ENCODE measurements at places on chromosomes 5 and 9.
A peak's percentile ranks its signal among the peaks of the same experiment; 100 is the strongest.

- DNase-seq, result no peak
- H3K4me1 ChIP-seq, result no peaks in the 10 kb centered on the region
- no peak overlapping the region for H3K27ac ChIP-seq
These were observed 181.0 kb upstream of the GHR start for GRCh38 chr5:42242210-42242609.

GRCh38 chr9:70668751-70669150 is 254.3 kb upstream of the KLF9 start:
- H3K4me3 ChIP-seq, result no peak overlapping the region
- no peaks in the 10 kb centered on the region for H3K36me3 ChIP-seq
- no peak for DNase-seq

DNA sequence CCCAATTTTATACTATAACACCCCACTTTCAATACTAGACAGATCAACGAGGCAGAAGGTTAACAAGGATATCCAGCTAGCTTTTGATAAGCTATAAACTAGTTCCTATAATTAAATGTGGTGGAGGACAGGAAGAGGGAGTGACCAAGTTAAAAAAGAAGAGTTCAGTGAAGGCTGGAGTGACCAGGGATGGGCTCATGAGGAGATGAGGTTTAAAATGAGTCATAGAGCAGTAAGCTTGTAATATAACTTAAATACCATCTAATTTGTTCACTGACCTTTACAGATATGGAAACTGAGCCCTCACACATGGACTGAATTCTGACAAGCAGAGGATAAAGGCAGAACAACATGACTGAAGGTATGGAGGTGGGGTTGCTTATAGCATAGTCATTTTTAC is 284.5 kb downstream of the SPATA31D1 start:
- H3K36me3 ChIP-seq, result no peaks in the 10 kb centered on the region
- H3K4me1 ChIP-seq, result peaks cover 5% of the 10 kb centered on the region
- H3K27me3 ChIP-seq, result no peaks in the 10 kb centered on the region

DNA sequence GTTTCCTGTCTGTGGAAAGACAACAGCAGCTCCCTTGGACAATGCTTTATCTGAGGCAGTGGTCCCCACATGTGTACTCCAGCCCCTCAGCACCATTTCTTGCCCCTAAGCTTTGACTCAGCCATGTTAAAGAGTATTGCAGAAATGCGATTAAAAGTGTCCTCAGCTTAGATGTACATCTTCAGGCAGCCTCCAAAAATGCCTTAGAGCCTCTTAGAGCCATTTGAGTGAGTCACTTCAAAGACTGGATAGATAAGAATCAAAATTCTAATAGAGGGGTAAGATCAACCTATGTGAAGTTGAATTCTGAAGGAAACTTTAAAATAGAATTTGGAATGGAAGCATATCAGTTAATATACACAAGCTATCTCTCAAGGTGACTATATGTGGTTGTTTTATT is 296.3 kb downstream of the ADAMTS6 start:
- DNase-seq, result no peak
- no peaks in the 10 kb centered on the region for H3K4me1 ChIP-seq
- H3K27ac ChIP-seq, result no peak overlapping the region
- no peak overlapping the region for H3K4me3 ChIP-seq
- H3K36me3 ChIP-seq, result peaks cover 6% of the 10 kb centered on the region
- H3K27me3 ChIP-seq, result no peaks in the 10 kb centered on the region

DNA sequence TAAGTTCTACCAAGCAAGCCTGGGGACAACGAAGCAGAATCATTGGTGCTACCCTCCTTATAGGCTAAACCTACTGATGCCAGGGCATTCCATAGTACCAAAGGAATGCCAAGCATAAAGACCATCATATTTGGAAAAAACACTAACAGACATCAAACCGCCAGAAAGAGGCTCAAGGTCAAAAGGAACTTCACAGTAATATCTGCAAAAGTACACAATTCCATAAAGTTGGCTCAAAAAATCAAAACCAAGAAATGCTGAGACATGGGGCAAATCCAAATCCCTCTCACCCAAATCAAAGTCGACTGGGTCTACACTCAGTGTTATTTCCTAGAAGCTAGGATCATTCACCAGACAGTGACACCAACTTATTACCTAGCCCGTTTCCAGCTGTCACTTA is 3.4 kb downstream of the VCP start:
- peaks cover 29% of the 10 kb centered on the region for H3K4me1 ChIP-seq
- H3K27me3 ChIP-seq, result no peaks in the 10 kb centered on the region
- H3K4me3 ChIP-seq, result peak overlapping the region; percentile 65
- DNase-seq, result no peak
- H3K27ac ChIP-seq, result no peak overlapping the region

DNA sequence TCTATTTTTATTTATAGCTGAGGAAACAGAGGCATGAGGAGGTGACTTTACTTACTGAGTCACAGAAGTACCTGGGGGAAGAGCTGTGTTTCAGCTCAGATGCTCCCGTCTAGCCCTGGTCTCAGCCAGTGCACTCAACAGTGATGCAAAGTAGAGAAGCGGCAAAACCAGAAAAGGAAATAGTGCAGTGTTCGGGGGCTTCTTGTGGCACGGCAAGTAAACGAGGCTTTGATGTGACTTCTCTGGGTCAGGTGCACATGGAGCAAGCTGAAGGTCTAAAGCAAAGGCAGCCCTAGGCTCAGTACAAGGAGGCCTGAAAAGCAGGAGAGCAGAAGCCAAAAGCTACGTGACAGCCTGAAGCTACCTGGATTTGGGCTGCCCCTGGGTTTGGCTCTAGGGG is 526.7 kb upstream of the ADAMTS16 start:
- H3K4me1 ChIP-seq, result no peaks in the 10 kb centered on the region
- no peak for DNase-seq
- H3K27me3 ChIP-seq, result no peaks in the 10 kb centered on the region
- no peak overlapping the region for H3K27ac ChIP-seq
- H3K36me3 ChIP-seq, result no peaks in the 10 kb centered on the region
- H3K4me3 ChIP-seq, result no peak overlapping the region

DNA sequence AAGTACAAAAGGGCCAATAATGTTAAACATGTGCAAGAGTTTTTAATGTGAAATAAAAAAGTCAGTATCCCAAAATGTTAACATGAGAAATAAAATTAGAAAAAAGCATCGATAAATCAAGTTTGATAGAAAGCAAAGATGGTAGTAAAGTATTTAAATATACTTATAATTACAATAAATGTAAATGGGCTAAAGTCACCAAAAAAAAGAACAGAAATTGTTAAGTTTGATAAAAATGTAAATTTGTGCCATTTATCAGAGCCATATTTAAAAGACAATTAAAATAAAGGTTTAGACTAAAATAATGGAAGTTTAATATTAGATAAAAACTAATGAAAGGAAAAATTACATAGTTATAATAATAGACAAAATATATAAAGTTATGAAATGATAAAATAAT is 500.5 kb downstream of the TMEM232 start:
- no peak overlapping the region for H3K27ac ChIP-seq
- H3K36me3 ChIP-seq, result no peaks in the 10 kb centered on the region
- H3K4me3 ChIP-seq, result no peak overlapping the region
- no peaks in the 10 kb centered on the region for H3K4me1 ChIP-seq

GRCh38 chr5:14853685-14854084 is 17.9 kb downstream of the ANKH start:
- peaks cover 23% of the 10 kb centered on the region for H3K4me1 ChIP-seq
- no peak for DNase-seq
- H3K36me3 ChIP-seq, result peaks cover 5% of the 10 kb centered on the region
- no peaks in the 10 kb centered on the region for H3K27me3 ChIP-seq

GRCh38 chr9:99773468-99774138 is 48.1 kb upstream of the NR4A3 start:
- H3K27me3 ChIP-seq, result peaks cover 9% of the 10 kb centered on the region
- no peaks in the 10 kb centered on the region for H3K36me3 ChIP-seq
- DNase-seq, result no peak
- H3K4me1 ChIP-seq, result no peaks in the 10 kb centered on the region
- H3K27ac ChIP-seq, result no peak overlapping the region
- no peak overlapping the region for H3K4me3 ChIP-seq

GRCh38 chr5:96048763-96049162 is 87.1 kb upstream of the ELL2 start:
- no peak overlapping the region for H3K27ac ChIP-seq
- H3K4me3 ChIP-seq, result no peak overlapping the region
- no peaks in the 10 kb centered on the region for H3K27me3 ChIP-seq
- DNase-seq, result no peak
- H3K4me1 ChIP-seq, result no peaks in the 10 kb centered on the region

GRCh38 chr5:119750887-119751733 is 121.8 kb downstream of the FAM170A start:
- no peak overlapping the region for H3K27ac ChIP-seq
- no peak for DNase-seq
- no peaks in the 10 kb centered on the region for H3K4me1 ChIP-seq
- no peaks in the 10 kb centered on the region for H3K36me3 ChIP-seq
- peaks cover 2% of the 10 kb centered on the region for H3K27me3 ChIP-seq
- H3K4me3 ChIP-seq, result no peak overlapping the region

DNA sequence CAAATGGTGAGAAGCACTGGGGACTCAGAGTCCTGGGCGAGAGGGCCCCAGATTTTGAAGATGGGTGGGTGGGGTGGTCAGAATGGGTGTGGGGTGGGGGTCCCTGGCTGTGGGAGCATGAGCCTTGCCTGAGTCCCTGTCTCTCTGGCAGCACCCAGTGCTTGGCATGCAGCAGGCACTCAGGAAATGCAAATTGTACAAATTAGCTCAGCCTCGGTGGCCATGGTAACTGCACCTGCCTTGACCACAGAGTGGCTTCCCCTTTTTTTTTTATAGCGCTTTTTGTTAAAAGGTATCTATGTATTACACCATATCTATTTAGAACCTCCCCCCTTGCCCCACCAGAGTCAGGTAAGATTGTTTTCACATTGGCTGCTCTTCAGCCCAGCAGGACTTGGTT is 19.2 kb upstream of the PITX1 start:
- H3K27ac ChIP-seq, result peak overlapping the region; percentile 87
- peaks cover 42% of the 10 kb centered on the region for H3K4me1 ChIP-seq
- DNase-seq, result peak; percentile 77
- H3K27me3 ChIP-seq, result peaks cover 15% of the 10 kb centered on the region

- no peak for DNase-seq
- H3K4me3 ChIP-seq, result no peak overlapping the region
- H3K36me3 ChIP-seq, result no peaks in the 10 kb centered on the region
- no peak overlapping the region for H3K27ac ChIP-seq
These were observed 106.2 kb downstream of the IZUMO3 start for GRCh38 chr9:24439456-24439855.

DNA sequence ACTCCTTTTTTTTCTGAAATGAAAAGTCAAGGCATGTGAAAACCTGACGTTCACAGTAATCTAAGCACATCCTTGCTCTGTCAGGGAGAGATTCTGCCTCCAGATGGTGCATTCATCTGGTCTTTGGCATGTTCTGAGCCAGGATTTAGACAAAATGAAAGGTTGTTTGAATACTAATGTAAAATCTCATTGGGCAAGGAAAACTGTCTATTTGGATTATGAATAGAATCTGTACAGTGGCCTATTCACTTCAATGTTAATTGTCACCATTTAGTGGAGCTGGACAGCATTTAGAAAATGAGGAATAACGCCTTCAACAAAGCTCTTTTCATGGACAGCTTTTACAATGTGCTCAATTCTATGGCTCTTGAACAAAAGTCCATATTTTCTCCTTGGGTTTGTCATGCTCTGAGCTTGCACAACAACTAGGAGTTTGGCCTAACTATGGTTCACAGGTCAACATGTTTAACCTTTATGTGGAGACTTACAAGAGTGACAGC is 28.9 kb downstream of the ARHGEF28 start:
- no peak overlapping the region for H3K4me3 ChIP-seq
- no peak overlapping the region for H3K27ac ChIP-seq
- no peaks in the 10 kb centered on the region for H3K4me1 ChIP-seq
- H3K36me3 ChIP-seq, result no peaks in the 10 kb centered on the region
- H3K27me3 ChIP-seq, result peaks cover 7% of the 10 kb centered on the region

DNA sequence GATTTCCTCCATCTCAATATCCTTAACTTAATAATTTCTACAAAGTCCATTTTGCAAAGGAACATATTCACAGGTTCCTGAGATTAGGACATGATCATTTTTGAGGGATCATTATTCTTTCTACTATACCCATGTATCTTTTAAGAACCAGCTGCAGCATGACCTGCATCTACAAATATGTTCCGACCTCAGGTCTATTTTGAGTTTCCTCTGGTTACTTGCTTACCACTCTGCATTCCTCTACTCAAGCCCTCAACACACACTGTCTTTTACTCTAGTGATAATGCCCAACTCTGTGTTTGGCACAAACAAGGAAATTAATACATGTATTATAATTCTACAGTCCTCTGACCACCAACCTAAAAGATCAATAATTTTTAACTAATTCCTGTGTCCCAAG is 386.1 kb downstream of the DNAH5 start:
- H3K4me3 ChIP-seq, result no peak overlapping the region
- no peaks in the 10 kb centered on the region for H3K4me1 ChIP-seq
- no peaks in the 10 kb centered on the region for H3K36me3 ChIP-seq
- no peak for DNase-seq
- H3K27me3 ChIP-seq, result no peaks in the 10 kb centered on the region

DNA sequence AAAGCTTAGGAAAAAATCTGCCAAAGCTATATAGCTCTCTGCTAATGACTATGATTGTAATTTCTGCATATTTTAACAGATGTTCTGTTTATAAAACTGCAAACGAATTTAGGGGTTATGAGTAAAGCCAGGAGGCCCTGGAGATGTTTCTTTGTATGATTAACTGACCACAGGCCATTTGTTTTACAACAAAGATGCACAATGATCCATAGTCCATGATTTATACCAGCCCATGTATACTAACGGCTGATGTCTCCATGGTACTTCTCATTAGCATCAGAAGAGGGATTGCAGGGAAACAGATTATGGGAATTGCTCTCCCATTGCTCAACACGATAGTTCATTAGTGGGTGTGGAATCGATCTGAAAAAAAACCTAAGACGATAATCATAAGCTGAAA is 78.9 kb downstream of the PPP2R2B start:
- H3K27me3 ChIP-seq, result no peaks in the 10 kb centered on the region
- H3K4me1 ChIP-seq, result no peaks in the 10 kb centered on the region
- DNase-seq, result no peak
- H3K4me3 ChIP-seq, result no peak overlapping the region
- H3K36me3 ChIP-seq, result no peaks in the 10 kb centered on the region

Data from memory B cell (primary cell).